ENCODE measurements at places on chromosomes 6 and 20.

DNA sequence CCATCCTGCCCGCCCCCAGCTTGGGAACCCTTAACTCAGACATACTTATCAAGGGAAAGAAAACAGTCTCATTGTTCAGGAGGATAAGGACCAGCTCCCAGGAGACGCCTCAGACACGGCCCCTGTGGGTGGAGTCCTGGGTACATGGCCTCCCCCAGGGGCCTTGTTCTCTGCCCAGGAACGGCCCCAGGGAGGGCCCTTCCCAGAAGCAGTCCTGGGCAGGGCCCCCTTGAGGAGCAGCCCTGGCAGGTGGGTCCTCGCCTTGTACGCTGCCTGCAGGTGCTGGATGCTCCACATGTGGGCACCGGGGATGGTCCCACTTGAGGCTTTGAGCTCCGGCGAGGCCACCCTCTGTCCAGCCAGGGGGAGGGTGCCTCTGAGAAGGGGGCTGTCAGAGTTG is 4.5 kb upstream of the GATA5 start:
- DNase-seq = no peak

GRCh38 chr6:36825452-36825851 is 13.8 kb downstream of the CPNE5 start:
- no peak for DNase-seq

GRCh38 chr6:88780714-88781389 is 182.6 kb downstream of the RNGTT start:
- peak; percentile 74 for DNase-seq

GRCh38 chr6:4637691-4638433 is 138.3 kb upstream of the CDYL start:
- DNase-seq = peak; percentile 50

- DNase-seq = no peak
Observed at GRCh38 chr20:47136782-47137181, 219.7 kb downstream of the ZMYND8 start.

GRCh38 chr6:88045521-88046136 is 2.0 kb upstream of the SPACA1 start:
- no peak for DNase-seq

DNA sequence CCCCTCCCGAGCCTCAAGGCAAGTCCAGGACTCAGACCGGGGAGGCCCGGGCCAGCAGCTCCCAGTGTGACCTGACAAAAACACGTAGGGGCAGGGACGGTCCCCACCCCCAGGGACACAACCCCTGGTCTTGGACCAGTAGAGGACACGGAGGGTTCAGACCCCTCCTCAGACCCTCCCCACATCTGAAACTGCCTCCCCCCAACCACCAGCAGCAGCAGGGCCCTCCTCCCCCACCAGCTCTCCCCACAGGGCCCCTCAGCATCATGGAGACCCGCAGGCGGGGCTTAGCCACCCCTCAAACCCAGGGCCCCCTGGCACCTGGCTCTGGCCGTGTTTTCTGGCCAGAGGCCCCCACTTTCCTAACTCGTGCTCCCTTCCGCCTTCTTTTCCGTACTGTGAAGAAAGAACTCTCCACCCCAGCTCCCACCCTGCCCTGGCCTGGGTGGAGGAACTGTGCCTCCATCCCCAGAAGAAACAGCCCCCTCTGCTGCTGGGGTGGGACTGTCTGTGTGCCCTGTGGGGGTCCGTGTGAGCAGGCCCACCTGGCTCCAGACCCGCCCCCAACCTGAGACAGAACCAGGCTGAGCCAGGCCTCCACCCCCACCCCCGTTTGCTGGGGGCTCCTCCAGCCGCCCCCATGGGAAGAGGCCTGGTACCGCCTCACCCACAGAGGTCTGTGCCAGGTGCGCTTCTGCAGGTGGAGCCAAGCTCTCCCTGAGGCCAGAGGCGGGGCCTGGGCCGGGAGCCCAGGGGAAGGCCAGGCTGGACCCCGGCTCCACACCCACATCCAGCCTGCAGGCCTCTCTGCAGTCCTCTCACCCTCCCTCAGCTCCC is 39.0 kb upstream of the MDFI start:
- no peak for DNase-seq

DNA sequence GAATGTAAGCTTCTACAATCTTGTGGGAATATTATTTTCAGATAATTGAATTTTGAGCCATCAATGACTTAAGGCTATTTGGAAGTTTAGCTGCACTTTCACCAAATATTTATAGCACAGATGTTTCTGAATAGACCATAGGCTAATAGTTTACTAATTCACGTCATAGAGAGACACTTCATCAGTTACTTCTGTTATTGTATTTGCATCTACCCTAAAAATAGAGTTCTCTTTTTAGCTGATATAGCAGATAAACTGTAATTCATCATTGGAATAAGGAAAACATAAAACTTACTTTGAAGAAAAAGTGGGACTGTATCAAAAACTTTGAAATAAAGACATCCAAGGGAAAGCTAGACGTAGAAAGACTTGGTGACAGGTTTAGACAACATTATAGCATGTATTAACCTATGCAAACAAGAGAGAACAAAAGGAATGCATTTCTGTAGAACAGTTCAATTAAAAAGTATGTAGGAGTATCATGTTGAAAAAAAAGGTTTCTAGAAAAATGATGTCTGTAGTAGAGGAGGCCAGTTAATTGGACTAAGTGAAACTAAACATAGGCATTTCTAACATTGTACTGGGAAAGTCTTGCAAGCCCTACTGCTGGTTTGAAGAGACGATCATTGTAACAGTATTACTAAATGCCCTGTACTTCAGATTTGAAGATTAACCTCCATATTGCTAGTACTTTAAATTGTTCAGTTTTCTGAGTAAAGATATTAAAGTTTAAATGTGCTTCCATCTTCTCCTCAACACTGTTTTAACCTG is 123.3 kb downstream of the ZFAND3 start:
- DNase-seq = peak; percentile 30

DNA sequence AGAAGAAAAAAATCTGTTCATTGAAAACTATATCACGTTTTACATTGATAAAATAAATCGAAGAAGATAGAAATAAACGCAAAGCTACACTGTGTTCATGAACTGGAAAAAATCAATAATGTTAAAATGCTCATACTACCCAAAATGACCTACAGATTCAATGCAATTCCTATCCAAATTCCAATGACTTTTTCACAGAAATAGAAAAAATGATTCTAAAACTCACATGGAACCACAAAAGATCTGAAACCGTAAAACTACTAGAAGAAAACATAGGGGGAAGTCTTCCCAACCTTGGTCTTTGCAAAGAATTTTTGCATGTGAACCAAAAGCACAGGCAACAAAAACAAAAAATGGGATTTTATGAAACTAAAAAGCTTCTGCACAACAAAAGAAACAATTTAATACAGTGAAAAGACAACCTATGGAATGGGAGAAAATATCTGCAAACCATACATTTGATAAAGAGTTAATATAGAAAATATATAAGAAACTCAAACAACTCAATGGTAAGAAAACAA is 33.9 kb upstream of the ULBP3 start:
- DNase-seq = no peak

GRCh38 chr20:44209686-44210405 is 725 bp downstream of the OSER1 start:
- DNase-seq = peak; percentile 55

DNA sequence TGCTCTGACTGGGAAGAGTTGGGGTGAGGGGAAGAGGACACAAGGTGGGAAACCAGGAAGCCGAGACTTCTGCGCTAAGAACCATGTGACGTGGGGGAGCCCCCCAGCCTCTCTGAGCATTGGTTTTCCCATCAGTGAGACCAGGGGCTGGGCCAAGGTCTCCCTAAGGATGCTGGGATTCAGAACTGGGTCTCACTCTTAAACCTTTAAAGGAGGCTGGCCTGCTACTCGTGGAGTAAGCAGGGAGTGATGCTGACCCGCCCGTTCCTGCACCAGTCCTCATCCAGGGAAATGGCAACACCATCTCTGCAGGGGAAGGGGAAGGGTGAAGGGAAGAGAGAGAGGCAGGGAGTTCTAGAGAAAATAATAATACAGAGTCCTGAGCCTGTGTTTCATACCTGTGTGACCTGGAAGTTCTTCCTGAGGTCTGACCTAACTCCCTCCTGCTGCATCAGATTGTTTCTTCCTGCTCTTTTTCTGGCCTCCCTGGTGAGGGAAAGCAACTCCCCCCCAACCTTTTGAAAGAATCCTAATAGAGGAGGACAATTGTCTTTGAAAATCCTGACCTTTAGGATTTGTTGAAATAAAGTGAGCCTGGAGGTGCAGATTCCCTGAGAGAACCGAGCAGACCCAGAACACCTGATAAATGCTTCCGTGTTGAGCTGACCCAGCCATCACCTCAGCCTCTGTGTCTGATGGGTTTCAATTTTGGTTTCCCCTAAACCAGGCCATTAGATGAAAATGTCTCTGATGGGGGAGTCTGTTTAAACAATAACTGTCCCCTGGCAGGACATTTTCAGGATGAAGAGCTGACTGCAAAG is 3.0 kb upstream of the GRM4 start:
- DNase-seq = no peak

DNA sequence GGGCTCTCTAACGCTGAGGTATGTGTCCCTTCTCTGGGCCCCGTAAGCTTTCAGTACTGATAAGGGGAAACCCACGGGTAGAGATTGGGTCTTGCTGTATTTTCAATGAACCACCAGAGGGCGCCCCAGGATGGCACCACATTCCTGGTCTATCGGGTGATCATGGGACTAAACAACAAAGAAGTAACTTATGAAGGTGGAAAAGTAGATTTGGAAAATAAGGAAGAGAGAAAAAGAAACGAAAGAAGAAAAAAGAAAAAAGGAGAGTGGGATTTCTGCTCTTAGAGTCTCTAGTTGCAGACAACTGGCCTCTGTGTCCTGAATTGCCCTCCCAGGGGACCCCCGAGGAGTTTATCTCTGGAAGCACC is 93.8 kb downstream of the GMPR start:
- peak; percentile 85 for DNase-seq

DNA sequence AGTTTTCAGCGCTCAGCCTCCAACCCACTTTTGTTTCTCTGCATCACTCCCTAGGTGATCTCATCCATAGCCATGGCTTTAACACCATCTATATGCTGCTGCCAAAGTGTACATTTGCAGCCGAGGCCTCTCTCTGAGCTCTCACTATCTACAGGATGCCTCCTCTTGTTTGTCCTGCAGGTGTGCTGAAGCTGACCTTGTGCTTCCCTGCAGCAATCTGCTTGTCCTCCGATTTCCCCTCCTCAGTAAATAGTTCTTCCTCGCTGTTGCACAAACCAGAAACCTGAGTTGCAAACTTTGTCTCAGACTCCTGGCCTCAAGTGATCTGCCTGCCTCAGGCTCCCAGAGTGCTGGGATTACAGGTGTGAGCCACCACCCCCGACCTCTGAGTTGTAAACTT is 3.7 kb upstream of the TXNDC5 start:
- DNase-seq = no peak

GRCh38 chr20:3560578-3560977 is 89.8 kb downstream of the ATRN start:
- no peak for DNase-seq

DNA sequence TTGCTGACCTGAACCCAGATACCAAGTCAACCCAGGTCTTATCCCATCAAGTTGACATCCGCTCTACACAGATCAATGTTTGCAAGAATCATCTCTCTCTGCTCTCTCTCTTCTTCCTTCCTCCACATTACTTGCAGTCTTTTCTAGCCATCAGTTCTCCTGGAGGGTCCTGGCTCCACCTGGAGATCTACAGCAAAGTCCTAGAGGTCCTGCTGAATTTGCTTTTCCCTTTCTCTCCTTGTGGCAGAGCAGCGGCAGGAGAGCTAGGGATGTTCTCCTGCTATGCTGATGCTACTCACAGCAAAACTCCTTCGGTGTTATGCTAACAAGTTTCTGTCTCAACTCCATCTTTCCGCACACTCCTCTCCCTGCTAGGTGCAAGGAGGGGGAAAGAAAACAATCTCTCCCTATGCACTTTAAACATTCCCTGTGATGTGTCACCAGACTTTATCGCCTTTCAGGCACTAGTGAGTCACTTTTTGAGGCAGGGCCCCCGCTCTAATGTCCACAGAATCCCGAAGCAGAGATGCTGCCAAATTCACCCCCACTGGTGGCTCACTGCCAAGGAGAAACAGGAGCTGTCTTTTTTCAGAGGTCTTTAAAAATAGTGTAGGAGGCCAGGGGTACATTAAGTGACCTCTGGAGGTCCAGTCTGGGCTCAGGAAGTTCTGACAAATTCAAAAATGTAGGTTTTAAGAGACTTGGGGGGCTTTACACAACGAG is 62.6 kb downstream of the FAM50B start:
- peak; percentile 77 for DNase-seq

GRCh38 chr6:130836055-130836640 is 8.9 kb downstream of the SMLR1 start:
- DNase-seq = no peak
